Hepatic stellate cell (primary cell): ENCODE measurements at places on chromosomes 7 and 10.

- no peak for DNase-seq
These were observed 70.3 kb upstream of the HDAC9 start for GRCh38 chr7:18425227-18425626.

GRCh38 chr10:65769828-65770227 is 1156.0 kb upstream of the LRRTM3 start:
- DNase-seq = no peak

DNA sequence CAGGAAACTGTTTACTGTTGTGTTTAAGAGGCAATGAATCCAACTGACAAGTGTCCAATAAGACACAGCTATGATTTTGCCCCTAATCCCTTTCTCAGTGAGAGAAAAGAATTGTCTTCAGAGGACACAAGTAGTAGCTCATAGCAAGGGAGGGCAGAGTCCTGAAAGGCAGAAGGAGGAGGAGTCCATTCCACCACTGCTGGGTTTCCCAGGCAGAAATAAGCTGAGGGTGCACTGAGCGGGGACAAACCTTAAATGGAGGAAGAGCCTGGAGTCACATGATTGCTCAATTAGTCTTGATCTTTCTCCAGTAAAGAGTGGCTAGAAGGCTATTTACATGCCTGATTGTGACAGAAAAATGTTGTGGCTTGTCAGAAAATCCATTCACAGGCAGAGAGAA is 573.8 kb downstream of the POM121L12 start:
- DNase-seq = no peak

DNA sequence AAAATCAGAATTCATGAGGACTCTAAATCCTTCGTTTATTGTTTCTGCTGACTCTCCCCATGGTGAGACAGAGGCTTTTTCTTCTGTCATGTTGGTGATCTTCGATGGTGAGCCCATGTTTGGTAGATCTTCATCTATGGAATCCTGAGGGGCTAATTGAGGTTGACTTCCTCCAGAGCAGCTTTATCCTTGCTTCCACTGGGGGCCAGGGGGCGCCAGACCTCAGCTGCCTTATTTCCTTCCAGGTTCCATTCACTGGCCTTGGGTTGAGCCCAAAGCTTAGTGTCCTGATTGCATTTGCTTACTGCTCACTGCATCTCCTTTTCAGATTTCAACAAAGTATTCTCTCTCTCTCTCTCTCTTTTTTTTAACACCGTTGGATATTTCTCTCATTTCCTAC is 80.7 kb downstream of the GCC1 start:
- DNase-seq = peak; percentile 4

DNA sequence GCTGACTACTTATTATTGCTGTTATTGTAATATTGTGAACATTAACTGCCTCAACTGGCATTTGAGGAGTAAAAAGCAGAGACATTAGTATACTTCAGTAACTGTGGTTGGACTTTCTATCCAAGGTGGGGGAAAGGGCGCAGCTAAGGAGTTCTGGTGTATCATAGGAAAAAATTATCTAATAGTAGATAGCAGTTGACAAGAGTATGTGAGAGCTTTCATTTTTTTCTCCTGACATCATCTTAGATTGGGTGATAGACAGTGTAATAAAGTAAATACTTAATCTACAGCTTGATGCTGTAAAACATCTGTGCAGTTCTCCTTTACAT is 68.9 kb downstream of the PHTF2 start:
- peak; percentile 7 for DNase-seq

GRCh38 chr7:80581486-80582260 is 56.8 kb upstream of the CD36 start:
- no peak for DNase-seq

- no peak for DNase-seq
These were observed 3.4 kb upstream of the MNX1 start for GRCh38 chr7:157013602-157014549.

DNA sequence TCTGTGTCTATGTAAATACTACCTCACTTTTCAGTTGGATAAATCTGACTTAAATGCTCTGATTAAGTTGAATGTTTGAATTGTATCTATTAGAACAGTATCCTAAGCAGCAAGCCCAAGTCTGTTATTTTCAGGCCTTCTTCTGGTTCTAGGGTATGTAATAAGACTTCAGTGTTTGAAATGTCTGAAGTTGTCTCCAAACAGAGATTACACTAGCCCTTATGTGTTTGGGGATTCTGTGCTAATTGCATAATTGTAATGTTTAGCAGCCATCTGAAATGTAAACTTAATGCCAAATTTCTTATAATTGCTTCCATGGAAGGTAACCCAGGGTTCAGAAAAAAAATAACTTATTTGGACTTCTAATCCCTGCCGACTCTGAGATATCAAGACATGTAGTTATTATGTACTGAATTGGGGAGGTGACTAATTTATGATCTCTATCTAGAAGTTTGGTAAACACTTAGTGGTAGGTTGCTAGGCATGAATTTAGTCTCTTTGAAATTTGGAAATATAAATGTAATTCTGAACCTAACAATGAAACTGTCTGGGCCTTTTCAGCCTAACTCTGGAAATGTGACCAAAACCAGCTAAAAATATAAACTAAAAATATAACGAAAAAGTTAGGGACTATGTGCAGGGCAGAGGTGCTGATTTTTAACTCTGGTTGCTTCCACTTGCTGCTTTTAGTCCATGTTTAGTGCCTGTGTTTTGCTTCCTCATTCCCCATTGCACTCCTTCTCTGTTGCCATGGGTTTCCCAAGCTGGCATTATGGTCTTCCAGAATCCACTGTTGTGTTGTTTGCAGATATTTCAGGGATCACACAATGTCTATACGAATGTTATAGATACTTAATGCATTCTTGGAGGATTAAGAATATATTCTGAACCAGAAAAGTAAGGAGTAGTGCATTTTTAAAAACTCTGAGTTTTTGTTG is 54.8 kb downstream of the MCU start:
- peak; percentile 27 for DNase-seq

- DNase-seq = peak; percentile 31
These were observed 8.7 kb upstream of the ASB4 start for GRCh38 chr7:95476904-95477594.

GRCh38 chr7:115995701-115996100 is 34.9 kb downstream of the TFEC start:
- no peak for DNase-seq

- DNase-seq = no peak
These were observed 237.3 kb upstream of the KLF14 start for GRCh38 chr7:130971297-130971696.

- DNase-seq = no peak
These were observed 222.8 kb downstream of the THSD7A start for GRCh38 chr7:11609096-11609670.

DNA sequence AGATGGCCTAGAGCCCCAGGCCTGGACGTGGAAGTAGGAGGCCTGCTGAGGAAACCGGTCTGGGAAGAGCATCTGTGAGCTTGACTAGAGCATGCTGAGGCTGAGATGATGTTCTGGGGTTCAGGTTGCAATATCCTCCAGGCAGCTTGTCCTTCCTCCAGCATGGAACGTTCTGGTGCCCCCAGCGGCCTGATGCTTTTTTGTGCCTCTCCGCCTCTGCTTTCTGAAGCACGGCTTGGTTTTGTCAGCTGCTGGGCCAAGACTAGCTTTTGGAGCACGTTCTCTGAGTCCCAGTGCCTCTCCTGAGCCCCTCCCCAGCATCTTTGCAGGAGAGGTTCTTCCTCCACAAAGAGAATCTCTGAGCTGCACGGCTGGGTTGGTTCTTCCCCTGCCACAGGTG is 682.0 kb upstream of the FOXK1 start:
- no peak for DNase-seq

DNA sequence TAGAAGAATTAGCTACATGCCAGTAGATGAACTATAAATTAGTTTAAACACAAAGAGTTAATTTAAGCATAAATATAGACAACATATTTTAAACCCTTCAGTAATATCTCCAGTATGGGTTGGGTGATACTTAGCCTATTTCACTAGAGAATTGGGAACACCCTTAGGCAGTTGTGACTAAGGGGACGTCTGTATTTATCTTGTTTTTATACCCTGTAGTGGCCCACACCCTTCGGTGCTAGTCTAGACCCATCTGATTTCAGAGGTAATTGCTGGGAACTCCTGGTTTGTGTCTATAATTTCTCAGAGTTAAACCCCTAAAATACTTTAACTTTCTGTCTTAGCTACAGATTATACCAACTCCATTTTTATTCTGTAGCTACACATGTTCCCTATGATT is 11.5 kb upstream of the STEAP4 start:
- DNase-seq = no peak

GRCh38 chr7:42212541-42213090 is 24.4 kb downstream of the GLI3 start:
- no peak for DNase-seq

GRCh38 chr10:36266923-36267322 is 624.8 kb upstream of the FZD8 start:
- DNase-seq = no peak

DNA sequence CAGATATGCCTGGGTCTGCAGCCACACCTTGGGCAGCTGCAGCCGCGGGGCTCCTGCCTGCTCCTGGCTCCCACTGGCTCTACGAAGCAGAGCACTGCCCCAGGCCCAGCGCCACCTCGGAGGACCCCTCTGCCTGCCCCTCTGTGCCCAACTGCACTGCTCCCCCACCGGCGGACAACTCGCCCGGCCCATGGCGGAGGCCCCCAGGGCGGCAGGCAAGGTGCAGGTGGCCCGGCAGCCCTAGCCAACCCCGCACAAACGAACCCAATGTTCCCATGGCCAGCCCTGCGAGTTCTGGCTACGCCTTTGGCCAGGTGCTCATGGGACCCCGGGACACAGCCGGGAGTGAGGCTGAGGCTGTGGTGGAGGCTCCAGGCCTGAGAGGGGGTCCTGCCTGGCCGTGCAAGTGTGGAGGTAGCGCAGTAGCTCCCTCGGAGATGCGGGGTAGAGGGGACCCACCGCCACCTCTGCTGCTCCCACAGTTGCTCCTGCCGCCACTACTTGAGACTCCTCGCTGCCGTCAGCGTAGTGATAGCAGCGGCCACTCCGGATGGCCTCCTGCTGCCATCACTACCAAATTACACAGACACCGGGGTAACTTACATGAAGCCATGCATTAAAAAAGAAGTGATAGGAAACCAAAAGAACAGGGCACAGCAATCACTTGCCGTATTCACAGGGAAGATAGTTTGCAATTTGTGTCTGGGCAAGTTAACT is 97.3 kb upstream of the SP4 start:
- DNase-seq = no peak

DNA sequence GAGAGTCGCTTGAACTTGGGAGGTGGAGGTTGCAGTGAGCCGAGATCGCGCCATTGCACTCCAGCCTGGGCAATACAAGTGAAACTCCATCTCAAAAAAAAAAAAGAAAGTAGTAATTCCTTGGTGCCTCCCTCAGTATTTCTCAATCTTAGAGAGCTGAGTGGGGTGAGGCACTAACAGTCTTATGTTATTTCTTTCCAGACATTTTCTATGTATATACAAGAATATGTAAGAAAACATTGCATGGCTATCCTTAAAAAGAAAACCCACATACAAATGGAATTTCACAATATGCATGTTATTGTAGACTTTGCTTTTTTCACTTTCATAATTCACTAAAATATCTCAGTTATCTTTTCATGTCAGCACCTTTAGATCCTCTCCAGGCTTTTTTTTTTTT is 13.6 kb upstream of the SLF2 start:
- no peak for DNase-seq

DNA sequence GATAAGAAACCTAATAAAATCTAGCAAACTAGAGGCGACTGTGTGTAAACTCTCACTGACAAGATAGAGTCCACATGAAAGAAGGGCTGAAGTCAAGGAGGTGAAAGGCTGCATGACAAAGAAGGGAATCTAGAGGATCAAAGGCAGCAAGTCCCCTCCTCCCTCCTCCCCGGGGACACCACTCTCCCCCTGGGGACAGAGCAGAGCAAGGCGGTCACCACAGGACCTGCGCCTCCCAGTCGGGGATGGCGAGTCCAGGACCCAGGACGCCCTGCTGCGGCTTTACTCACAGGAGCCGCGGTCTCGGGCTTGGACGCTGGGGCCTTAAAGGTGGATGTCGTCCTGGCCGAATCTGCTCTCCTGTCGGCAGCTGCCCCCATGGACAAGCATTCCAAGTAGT is 22.4 kb downstream of the BRI3 start:
- DNase-seq = no peak

- DNase-seq = peak; percentile 66
These were observed 1.2 kb upstream of the SMNDC1 start for GRCh38 chr10:110305767-110306451.

DNA sequence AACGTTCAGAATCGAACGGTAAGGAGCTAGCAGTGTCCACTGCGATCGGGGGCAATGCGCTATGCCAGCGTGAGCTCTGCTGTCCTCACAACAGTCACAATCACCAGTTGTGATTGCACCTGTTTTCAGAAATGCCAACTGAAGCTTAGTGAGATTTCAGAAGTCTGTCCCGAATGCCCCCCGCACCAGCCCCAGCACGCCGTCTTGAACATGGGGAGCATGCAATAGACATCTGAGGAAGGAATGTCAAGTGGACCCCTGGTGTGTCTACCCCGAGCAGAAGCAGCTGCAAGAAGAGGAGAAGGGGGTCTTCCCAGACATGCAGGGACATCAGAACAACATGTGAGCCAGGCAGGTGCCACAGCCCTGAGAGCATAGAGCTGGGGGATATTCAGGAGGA is 125.7 kb upstream of the CHST15 start:
- no peak for DNase-seq

GRCh38 chr7:44959433-44959951 is 19.3 kb downstream of the MYO1G start:
- no peak for DNase-seq

DNA sequence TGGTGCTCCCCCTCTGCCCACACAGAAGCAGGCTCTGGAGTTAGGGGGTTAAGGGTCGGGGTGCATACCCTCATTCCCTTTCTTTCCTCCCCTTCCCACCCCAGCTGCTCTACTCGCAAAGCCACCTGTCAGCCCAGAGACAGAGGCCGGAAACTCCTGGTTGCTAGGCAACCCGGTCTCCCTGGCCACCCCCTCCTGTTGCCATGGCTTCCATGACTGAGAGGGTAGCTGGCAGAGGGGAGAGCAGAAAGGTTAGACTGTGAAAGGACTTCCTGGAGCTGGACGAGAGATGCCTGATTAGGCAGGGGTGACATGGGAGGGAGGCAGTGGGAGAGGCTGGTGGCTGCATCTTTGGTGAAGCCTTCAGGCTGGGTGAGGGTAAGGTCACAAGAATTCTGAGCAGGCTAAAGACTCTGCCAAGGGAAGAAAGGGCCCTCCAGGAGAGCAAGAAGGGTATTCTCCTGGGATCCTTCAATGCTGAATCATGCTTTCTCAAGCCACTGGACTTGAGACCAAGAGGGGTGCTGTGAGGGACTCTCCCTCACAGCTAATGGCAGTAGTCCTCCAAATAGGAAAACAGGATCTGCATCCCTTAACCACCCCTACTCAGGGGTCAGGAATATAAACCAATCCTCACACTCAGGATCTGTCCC is 5.4 kb downstream of the PSD start:
- no peak for DNase-seq

DNA sequence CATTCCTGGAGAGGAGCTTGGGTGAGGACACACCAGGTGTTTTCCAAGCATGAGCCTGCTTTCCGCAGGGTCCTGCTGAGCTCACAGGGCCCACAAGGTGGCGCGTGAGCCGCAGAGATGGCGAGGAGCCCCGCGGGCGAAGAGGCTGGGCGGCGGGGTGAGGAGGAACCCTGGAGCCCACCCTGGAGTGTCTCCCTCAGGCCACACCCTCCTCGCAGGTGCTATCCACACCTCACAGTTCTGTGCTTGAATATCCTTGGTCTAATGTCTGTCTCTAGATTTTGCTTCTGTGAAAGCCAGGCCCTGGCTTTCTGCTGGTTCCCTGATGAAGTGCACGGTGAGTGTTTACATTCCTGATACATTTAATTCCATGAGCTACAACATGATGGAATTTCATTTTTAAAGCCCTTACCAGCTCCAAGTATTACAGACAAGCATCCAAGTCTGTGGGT is 433.6 kb downstream of the ACTR3B start:
- no peak for DNase-seq

GRCh38 chr10:125781374-125781773 is 5.8 kb upstream of the MMP21 start:
- no peak for DNase-seq
